ENCODE measurements at places on chromosomes 4 and X. TPM values are rescaled to one million over a fixed set of nuclear protein-coding genes. Genes with fewer than 3 reads are reported as not detected.

SLC25A6 gene
- 152 TPM for total RNA-seq

STAP1 gene
- total RNA-seq = not detected

HTR2C gene
- not detected for total RNA-seq

PITX2 gene
- 1.3 TPM for total RNA-seq

MSX1 gene
- total RNA-seq = 7.3 TPM

PWWP3B gene
- total RNA-seq = under 0.01 TPM

ADGRG4 gene
- total RNA-seq = not detected

PCSK1N gene
- total RNA-seq = 0.09 TPM

MAOB gene
- total RNA-seq = 5.5 TPM

SRPX gene
- 329 TPM for total RNA-seq

TIGD4 gene
- 0.26 TPM for total RNA-seq

ANXA10 gene
- total RNA-seq = 4.6 TPM

ATXN3L gene
- not detected for total RNA-seq

NKX3-2 gene
- total RNA-seq = 0.60 TPM

STPG2 gene
- 0.16 TPM for total RNA-seq

ZDHHC15 gene
- total RNA-seq = under 0.01 TPM

PPEF2 gene
- total RNA-seq = not detected

NEUROG2 gene
- total RNA-seq = not detected

SLC39A8 gene
- total RNA-seq = 3.8 TPM

TCP11X2 gene
- not detected for total RNA-seq

RAB40AL gene
- total RNA-seq = 0.09 TPM

RPS6KA6 gene
- total RNA-seq = 3.9 TPM

MID1IP1 gene
- 65.7 TPM for total RNA-seq

ETDA gene
- total RNA-seq = not detected

PCDH18 gene
- 423 TPM for total RNA-seq

SH3BGRL gene
- total RNA-seq = 34.2 TPM

MID2 gene
- total RNA-seq = 4.1 TPM

EXOC1 gene
- total RNA-seq = 41.3 TPM

IL2 gene
- total RNA-seq = not detected

SLC6A14 gene
- 0.17 TPM for total RNA-seq

RTL3 gene
- total RNA-seq = not detected

CXCL8 gene
- total RNA-seq = 1.9 TPM

VCX3B gene
- not detected for total RNA-seq

SRPK3 gene
- total RNA-seq = 0.32 TPM

UGT2B7 gene
- not detected for total RNA-seq

SSX3 gene
- total RNA-seq = not detected

XAGE2 gene
- total RNA-seq = not detected

SPANXN4 gene
- not detected for total RNA-seq

HADH gene
- 10.4 TPM for total RNA-seq

LGI2 gene
- not detected for total RNA-seq

LRRC66 gene
- total RNA-seq = 0.77 TPM

MAGEE1 gene
- total RNA-seq = 0.86 TPM

HSFX2 gene
- total RNA-seq = 0.32 TPM
